ENCODE measurements at places on chromosomes 3 and 15.

DNA sequence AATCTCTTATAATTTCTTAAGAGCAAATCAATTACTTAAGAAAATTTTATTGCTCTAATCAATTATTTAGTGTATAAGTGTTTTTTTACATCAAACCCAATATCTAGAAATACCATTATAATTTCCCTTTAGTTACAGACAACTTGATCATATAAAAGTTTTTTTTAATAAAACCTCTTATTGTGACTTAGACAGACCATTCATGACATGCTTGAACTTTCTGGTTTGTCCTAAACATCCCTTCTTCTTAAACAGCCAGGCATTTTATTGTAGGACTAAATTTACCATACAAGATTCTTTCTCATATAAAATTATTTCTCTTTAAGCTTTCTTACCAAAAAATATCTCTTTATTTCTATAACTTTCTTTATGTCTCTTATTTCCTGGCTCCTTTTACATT lies 164.5 kb downstream of the SUCNR1 start:
- no peak for DNase-seq

DNA sequence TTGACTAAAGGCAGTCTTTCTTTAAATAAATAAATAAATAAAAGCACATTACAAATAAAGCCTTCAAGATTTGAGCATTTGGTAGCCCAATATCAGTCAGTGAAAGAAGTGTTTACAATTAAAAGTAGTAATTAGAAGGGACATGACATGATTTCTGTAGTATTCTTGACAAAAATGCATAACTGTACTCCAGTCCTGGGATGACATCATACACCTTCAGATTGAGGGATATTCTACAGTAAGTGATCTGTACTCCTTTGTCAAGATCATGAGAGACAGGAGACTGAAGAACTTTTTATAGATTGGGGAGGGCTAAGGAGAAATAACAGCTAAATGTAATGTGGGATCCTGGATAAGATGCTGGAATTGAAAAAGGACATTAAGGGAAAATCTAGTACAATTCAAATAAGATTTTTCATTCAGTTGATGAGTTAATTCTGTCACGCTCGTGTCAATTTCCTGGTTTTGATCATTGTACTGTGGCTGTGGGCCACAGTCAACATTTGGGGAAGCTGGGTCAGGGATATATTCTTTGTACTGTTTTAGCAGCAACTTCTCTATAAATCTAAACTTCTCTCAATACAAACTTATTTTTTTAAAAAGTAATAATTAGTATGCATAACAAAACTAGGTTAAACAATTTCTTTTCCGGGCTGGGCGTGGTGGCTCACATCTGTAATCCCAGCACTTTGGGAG lies 314.8 kb downstream of the PTPRG start:
- no peak for DNase-seq

- peak; percentile 5 for DNase-seq
Measured at GRCh38 chr15:56491110-56491722, 26.3 kb upstream of the MNS1 start.

DNA sequence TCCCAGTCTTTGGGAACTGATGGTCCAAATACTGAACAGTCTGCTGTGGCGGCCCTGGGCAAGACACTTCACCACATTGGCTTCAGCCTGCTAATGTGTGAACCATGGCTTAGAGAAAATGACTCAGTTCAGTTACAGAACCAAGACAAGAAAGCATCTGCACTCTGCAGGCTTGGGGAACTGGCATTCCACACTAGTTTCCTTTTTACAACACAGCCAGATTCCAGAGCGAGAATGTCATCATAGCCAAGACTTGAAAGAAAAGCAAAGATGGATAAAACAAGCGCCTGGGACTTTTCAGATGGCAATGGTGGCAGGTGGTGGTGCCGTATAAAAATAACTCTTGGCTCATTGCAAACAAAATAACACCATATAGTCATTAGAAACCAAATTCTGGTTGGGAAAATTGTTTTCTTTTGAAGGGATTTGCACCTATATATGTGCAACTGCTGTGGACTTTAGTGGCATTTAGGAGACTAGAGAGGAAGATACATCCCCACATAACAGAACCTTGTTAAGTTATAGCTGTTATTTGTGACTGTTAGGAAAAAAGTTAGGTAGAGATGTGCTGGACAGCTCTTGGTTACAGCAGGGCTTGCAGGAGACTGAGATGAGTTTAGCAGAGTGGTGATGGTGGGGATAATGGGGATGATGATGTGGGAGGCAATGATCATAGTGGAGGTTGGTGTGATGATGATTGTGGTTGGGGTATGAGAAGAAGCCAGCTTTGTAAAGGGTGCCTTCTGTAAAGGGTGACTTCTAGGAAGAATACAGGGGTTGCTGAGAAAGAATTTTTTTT lies 273.6 kb downstream of the THRB start:
- no peak for DNase-seq

GRCh38 chr3:181712553-181713279 lies 991 bp downstream of the SOX2 start:
- DNase-seq = no peak

- no peak for DNase-seq
Measured at GRCh38 chr3:11391174-11391879, 119.1 kb downstream of the ATG7 start.

DNA sequence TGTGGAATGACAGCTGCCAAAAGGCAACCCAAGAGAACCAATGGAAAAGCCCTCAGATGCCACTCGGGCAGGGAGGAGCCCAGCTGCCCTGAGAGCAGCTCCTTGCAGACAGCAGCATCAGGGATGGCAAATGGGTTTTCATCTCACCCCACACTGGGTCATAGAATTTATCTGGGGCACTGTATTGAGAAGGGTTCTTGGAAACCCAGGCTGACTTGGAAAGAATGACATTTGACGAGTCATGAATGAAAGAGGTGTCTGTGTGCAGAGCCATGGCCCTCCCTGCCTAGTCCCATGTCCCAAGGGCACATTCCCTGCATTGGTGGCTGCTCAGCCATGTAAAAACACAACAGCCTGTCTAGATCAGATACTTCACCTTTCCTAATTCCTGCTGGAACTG lies 157.9 kb upstream of the BHLHE40 start:
- no peak for DNase-seq

GRCh38 chr3:34727700-34728099 lies 911.6 kb upstream of the ARPP21 start:
- no peak for DNase-seq

- DNase-seq = no peak
Measured at GRCh38 chr3:13890377-13891016, 10.6 kb upstream of the WNT7A start.

- DNase-seq = no peak
Measured at GRCh38 chr3:127723011-127723567, 50.3 kb downstream of the ABTB1 start.

- DNase-seq = no peak
Measured at GRCh38 chr3:131880948-131881347, 153.9 kb downstream of the CPNE4 start.

- no peak for DNase-seq
Measured at GRCh38 chr3:32873531-32874130, 55.8 kb downstream of the TRIM71 start.

- no peak for DNase-seq
Measured at GRCh38 chr3:42501321-42501680, 1.1 kb upstream of the VIPR1 start.

- DNase-seq = no peak
Measured at GRCh38 chr15:85755471-85755870, 39.3 kb downstream of the KLHL25 start.

DNA sequence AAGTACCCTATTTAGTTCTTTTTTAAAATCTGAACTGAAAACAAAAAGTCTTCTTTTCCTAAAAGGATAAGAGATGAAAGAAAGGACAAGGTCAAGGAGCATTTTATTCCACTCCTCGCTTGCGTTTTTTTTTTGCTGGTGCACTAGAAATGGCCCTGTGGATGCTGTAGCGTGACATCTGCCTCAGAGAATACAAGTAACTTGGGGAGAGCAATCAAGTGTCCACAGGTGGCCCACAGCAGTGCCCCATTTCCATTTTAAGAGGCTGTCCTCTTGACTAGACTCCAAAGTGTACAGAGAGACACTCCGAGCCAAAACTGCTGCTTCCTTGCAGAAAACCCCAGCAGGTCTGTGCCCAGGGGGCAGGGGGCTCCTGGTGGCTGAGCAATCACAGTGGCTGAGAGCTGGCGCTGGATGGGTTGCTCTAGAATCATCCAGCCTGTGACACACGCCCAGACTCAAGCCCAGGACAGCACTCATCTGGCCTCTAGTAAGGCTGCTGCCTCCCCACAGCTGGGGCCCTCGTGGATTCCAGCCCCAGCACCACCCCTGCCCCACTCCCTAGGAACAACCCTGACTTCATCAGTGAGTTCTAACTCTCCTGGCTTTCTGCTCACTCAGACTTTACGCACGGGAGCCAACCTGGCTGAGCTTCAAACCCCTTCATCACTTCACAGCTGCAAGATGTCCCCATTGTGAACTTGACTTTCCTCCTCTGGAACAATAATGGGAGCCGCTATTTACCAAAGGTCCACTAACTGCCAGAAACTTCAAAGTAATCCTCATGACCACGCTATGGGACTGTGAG lies 71.1 kb upstream of the SPATA12 start:
- DNase-seq = no peak

GRCh38 chr3:42157540-42158538 lies 66.7 kb downstream of the TRAK1 start:
- no peak for DNase-seq

DNA sequence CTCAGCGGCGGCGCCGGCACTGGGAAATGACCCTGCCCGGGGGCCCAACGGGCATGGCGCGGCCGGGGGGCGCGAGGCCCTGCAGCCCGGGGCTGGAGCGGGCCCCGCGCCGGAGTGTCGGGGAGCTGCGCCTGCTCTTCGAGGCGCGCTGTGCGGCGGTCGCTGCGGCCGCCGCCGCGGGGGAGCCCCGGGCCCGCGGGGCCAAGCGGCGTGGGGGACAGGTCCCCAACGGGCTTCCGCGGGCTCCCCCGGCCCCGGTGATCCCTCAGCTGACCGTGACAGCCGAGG lies 172 bp downstream of the ITPKA start:
- DNase-seq = no peak

- DNase-seq = no peak
Measured at GRCh38 chr15:40981186-40981585, 27.9 kb downstream of the CHAC1 start.

DNA sequence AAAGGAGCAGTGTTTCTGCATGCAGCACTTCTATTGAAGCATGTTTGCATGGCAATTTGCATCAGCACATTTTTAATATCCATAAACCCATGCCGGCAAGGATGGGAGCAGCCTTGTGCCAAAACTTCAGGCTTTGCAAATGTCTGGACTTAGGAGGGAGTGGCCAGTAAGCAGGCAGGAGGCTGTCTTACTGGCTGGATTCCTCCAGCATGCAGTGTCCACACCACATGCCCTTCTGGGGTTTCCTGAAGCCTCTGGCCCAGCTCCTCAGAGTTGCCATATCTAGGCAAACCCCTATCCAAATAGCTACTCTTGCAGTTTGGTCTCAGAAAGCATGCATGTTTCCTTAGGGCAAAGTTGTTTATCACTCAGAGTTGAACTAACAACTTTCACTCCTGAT lies 139.1 kb upstream of the MRPS22 start:
- DNase-seq = no peak

DNA sequence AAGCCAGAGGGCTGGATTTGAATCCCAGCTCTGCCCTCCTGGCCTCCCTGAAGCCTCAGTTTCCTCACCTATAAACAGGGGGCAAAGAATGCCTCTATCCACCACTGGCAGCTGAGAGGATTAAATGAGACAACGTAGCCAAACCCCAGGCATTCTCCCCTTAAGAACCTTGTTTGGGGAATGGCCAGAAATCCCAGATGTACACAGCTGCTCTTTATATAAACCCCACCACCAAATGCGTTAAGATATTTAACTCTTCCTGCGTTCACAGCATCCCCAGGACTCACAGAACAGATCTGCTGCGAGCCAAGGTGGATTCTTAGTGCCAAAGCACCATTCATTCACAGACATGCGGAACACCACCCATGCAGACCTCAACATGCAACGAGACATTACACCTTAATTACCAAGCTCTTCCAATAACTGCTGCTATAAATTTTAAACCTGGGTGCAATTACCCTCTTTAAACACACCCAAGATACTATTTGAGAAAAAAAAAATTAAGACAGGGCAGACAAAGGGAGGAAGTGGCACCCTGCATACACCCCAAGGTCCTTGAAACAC lies 5.2 kb downstream of the TLE3 start:
- DNase-seq = no peak

GRCh38 chr15:35540885-35541284 lies 5.1 kb downstream of the DPH6 start:
- DNase-seq = no peak

DNA sequence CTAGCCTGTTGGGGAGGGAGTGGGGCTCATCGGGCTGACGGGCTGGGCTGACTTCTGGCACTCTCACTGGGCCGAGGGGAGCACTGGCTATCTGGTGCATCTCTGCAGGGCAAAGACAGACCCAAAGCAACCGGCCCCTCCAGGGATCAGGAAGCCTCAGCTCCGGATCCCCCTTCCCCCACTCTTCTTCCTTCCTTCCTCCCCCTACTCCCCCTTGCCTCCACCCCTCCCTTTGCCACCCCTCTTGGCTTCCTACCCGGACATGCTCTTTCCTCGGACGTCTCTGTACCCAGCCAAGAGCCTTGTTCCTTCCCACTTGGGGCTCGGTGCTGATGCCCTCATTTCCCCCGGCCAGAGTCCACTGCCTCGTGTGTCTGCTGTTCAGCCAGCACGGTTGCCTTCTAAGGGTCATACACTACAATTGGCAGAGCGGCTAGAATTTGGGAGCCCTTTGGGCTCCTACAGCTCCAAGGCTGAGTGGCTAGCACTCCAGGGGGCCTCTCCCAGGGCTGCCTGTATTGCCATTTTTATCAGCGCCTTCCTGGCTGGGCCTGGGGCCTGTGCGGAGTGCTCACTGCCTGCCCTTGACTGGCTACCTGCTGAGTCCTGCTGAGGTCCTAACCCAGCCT lies 10.9 kb downstream of the SEMA3F start:
- DNase-seq = no peak

DNA sequence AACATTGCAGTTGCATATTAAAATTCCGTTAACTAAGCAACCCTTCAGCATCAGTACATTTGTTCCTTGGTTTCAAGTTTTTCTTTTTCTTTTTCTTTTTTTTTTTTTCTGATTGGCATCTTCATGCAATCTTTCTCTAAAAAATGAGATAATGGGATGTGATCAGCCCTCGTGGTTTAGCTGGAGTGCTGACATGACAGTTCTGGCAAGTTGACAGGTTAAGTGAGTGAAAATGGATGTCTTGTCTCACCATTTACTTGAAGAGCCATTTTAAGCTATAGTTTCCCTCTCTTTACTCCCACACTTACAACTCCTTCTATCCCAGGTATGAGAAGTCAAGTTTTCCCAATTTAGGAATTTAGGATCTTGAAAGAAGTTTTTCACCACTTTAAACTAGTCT lies 495.2 kb downstream of the ROBO2 start:
- no peak for DNase-seq

GRCh38 chr3:189304465-189305351 lies 132.9 kb downstream of the TPRG1 start:
- DNase-seq = peak; percentile 3

- peak; percentile 7 for DNase-seq
Measured at GRCh38 chr15:42084465-42085235, 9.7 kb downstream of the PLA2G4D start.

- DNase-seq = no peak
Measured at GRCh38 chr3:126859415-126860246, 123.3 kb upstream of the PLXNA1 start.

- DNase-seq = no peak
Measured at GRCh38 chr3:120156699-120157098, 62.5 kb upstream of the GSK3B start.
